EH (cell line): ENCODE measurements at places on chromosomes 2 and 18.

GRCh38 chr18:50586710-50587109 is 26.8 kb downstream of the MAPK4 start:
- DNase-seq, result no peak

DNA sequence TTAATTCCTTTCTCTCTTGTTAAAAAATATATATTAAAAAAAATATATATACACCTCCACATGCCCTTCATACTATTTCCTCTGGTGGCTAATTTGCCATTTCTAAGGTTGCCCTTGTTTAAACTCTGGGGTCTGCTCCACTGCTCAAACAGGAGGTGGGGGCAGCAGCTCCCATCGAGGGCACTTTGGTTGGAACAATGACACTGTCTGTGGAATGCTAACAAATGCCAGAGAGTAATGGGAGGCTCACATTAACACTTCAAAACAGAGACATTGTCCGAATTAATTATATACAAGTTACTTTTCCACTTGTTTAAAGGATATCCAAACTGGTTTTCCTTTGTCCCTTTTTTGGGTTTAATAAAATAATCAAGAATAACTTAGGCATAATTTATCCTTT is 58.8 kb upstream of the CD302 start:
- no peak for DNase-seq

- DNase-seq, result no peak
Observed at GRCh38 chr2:27572439-27572838, 10.4 kb upstream of the ZNF512 start.

DNA sequence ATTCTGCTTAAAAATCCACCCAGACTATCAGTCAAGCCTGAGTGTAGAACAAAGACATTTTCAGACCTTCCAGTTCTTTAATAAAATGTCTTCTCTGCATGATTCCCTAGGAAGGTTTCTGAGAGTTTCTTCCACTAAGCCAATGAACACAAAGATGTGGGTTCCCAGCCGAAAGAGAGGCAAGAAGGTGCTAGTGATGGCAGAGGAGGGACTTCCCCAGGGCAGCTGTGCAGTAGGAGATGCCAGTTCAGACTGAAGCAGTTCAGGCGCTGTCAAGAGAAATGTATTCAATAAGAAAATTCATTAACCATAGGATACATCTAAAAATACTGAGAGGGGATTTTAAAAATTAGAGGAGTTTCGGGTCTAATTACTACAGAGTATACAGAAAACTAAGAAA is 83.3 kb downstream of the RND3 start:
- no peak for DNase-seq

GRCh38 chr2:108988796-108989713 is at the start of gene EDAR:
TSS of gene EDAR (minus strand) at chr2:108989220. CDS start at chr2:108931014, 58,206 bp downstream.
- no peak for DNase-seq

DNA sequence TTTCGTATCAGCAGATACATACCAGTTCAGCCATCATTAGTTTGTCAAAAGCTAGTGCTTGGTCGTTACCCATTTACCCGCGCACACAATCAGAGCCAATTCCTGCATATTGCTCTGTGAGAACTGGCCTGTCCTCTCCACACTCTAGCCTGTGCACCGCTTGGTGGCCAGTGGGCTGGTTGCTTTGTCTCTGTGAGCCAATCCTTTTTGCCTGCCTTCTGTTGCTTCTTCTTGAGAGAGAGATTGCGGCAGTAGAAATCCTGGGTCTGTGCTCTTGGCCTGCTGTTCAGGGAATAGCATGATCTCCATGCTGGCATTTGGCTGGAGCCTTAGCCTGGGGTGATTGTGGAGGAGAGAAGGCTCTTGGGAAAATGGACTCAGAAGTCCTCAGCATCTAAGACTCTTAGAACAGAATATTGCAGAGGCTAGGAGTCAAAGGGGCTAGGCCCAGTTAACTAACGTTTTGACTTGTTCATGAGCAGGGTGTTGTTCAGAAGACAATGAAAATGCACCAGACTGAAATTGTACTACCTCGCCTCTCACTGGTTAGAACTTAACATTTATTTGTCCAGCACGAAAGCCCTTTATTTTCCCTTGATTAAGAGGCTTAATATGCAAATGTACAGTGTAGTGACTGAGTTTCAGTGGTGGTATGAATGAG is 37.1 kb downstream of the MAP4K4 start:
- no peak for DNase-seq

DNA sequence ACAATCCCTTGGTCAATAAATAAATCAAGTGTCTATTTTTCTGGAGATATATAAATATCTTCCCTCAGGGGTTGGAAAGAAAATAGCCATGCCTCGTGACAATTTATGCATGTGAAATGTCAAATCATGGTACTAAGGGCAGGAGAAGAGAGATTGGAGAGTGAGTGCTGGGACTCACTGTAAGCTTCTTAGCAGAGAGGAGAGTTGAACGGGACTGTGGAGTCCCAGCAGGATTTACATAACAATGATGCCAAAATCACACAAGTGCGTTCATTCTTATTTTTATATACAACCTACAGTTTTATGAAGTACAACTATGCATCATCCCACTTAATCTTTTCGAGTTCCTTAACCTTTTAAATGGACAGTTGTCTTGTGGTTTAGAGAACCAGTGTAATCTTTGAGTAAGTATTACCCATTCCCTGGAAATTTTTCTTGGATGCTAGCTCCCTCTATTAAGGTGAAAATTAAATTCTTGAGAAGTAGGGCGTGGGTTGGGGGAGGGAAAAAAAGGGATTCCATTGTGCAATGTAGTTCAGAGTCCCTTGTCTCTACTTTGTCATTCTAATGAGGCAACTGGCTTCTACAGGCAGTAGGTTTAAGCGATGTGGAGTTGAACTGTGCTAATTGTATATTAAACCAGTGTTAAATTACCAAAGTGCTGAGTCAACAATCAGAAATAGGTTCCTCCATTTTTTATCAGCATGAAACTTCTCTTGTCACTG is 143.6 kb upstream of the EPHA4 start:
- no peak for DNase-seq

- no peak for DNase-seq
Observed at GRCh38 chr2:222470802-222471468, 46.6 kb downstream of the SGPP2 start.

GRCh38 chr2:180559771-180560170 is 420.6 kb upstream of the UBE2E3 start:
- no peak for DNase-seq

DNA sequence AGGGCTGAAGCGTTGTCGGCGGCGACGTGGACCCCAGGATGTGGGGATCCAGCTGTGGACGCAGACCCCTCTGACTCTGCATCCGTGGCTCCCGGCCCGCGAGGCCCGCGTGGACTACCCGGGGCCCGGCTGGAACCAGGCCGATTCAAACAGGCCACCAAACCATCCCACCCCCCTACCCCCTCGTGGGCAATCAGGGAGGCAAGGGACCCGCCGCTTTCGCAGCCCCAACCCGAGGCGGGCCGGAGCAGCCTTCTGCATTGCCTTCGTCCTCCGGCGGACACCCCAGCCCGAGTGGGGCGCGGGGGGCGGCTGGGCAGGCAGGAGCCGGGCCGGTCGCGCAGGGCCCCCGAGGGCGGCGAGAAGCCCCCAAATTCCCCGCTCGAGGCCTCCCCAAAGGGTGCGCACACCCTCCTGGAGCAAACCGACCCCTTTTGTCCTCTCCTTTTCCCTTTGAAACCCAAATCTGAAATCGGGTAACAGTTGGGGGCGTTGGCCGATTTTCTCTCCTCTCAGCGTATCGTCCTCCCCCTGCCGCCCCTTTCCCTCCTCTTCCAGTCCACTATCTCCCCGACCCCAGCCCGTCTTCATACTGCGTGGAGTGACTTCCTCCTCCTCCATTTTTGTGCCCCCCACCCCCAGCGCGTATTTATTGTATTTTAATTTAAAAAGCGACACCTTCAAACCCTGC is 7.4 kb downstream of the SP9 start:
- DNase-seq, result no peak

GRCh38 chr2:23384551-23385343 is at the start of gene KLHL29:
TSS of gene KLHL29 (plus strand) at chr2:23385179. CDS start at chr2:23562197, 177,018 bp downstream.
- DNase-seq, result peak; percentile 79

DNA sequence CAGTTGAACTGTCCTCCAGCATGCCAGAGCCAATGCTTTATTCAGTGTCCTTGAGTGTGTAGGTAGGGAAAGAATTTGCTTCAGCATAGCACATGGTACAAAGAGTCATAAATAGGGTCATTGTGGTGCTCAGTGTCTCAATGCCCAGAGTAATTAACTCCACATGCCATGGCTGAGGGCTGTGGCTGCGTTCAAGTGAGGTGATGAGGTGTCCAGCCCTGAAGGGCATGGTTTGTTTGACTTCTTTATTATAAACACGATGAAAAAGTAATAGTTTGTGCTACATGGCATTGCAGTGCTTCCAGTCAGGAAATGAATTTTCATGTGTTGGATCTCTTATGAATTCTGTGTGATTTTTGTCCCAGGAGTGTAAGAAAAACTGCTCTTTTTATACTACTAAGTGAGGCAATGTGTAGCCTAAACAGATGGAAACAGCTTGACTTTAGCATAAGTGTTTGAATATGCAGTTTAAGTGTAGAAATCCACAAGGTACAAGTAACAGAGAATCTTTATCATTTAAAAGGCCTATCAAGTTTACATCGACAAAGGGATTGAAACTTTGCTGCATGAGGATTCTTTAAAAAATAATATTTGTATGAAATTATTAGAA is 507.9 kb upstream of the CDH2 start:
- peak; percentile 34 for DNase-seq

DNA sequence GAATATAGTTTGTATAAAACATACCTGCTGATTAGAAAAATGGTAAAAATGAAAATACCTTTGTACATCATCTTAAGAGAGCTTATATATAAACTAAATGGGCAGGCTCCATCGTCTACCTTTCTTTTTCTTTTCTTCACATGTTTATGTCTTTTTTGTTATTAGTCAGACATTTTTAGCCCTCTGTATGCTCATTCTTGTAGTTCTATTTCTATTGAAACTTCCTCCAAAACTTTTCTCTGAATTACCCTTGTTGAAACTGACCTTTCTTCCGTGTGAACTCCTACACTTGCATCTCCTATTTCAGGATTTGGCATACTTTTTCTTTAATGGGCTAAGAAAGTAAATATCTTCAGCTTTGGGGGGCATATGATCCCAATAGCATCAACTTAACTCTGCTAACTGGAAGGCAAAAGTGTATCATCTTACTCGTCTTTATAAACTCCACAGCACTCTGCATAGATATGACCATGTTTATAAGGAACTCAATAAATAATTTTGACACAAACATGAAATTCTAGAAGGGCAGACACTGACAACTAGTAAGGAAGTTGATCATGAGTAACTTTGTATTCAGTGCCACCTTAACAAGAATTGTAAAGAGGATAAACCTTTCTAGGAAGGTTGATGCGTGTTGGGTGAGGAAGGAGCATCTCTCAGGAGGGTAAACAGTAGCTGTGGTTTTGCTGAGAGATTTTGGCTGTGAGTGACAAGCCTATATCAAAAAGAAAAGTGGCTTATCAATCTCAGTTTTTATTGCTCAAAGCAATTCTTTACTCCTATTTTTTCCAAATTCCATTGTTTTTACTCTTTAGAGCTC is 127.6 kb downstream of the PIK3C3 start:
- DNase-seq, result no peak

GRCh38 chr18:43396266-43396665 is 119.0 kb upstream of the SYT4 start:
- DNase-seq, result no peak

- DNase-seq, result peak; percentile 55
Observed at GRCh38 chr18:23689031-23689615, at the start of gene LAMA3. TSS of gene LAMA3 (plus strand) at chr18:23689453. CDS start at chr18:23689684, 231 bp downstream.

GRCh38 chr2:7102826-7103225 is 185.6 kb downstream of the RNF144A start:
- no peak for DNase-seq

GRCh38 chr2:119464981-119465380 is 33.3 kb downstream of the TMEM37 start:
- peak; percentile 4 for DNase-seq

DNA sequence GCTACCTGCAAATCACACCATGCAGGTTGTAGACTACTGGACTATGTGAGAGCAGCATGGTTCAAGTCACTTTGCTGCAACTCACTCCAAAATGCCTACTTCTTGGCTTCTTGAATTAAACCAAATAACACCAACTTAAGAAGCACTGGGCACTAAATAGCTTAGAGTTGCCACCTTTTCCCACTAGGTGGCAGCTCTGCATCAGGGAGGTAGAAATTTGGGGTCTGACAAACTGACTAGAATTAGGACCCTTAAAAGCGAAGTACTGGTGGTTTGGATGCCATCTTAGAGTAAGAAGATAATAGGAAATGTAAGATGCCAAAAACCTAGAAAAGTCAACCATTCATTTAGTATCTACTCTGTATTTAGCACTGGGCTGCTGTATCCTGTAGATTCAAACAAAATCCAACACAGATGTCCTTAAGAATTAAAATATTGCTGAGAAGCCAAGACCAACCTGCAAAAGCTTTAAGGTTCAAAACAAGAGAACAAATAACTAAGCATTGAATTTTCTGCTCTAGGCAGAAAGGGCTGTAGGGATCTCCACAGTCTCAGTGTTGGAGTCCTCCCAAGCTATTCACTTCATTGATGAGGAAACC is 65.5 kb downstream of the CCBE1 start:
- peak; percentile 57 for DNase-seq

DNA sequence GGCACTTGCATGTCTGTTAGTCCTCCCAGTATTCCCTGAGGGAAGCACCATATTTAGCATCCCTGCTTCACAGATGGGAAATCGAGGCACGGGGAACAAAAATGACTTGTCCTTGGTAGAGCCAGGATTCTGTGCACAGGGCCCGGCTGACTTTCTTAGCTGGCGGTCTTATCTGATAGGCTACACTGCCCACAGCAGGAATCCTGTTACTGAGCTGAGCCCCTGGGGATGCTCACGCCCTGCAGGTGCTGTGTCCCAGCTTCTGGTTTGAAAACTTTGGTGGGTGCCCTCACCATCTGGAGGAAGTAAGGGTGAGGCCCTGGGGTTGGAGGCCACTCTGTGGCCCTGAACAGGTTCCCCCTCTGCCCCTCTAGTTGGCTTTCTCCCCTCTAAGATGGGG is 68.4 kb upstream of the MCFD2 start:
- no peak for DNase-seq

DNA sequence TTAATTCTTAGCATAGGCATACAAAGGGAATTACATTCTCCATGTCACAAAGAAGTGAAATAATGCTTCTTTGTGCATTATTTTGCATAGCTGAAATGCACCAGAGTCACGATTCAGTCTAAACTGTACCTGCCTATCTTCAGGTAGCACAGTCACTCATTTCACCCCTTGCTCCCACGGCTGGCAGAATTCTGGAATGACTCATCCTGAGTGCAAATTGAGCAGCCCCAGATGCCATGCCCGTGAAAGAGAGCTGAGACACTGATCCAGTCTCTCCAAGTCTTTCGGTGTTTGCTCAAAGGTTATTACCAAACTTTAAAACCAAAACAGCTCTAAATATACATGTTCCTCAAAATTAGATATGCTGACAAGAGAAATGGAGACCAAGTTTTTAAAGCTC is 168.3 kb upstream of the POU3F3 start:
- DNase-seq, result no peak
